ENCODE measurements at places on chromosomes 12 and 14. TPM values are rescaled to one million over a fixed set of nuclear protein-coding genes. Genes with fewer than 3 reads are reported as not detected.
A peak's percentile ranks its signal among the peaks of the same experiment; 100 is the strongest.

The SENP1 gene
- total RNA-seq = 28.8 TPM

- no peak overlapping the region for H3K4me3 ChIP-seq
- peaks cover 1% of the 10 kb centered on the region for H3K36me3 ChIP-seq
- DNase-seq = no peak
- no peaks in the 10 kb centered on the region for H3K4me1 ChIP-seq
- H3K27me3 ChIP-seq = no peaks in the 10 kb centered on the region
These were observed 7.1 kb downstream of the RHOF start for GRCh38 chr12:121786440-121786825.

DNA sequence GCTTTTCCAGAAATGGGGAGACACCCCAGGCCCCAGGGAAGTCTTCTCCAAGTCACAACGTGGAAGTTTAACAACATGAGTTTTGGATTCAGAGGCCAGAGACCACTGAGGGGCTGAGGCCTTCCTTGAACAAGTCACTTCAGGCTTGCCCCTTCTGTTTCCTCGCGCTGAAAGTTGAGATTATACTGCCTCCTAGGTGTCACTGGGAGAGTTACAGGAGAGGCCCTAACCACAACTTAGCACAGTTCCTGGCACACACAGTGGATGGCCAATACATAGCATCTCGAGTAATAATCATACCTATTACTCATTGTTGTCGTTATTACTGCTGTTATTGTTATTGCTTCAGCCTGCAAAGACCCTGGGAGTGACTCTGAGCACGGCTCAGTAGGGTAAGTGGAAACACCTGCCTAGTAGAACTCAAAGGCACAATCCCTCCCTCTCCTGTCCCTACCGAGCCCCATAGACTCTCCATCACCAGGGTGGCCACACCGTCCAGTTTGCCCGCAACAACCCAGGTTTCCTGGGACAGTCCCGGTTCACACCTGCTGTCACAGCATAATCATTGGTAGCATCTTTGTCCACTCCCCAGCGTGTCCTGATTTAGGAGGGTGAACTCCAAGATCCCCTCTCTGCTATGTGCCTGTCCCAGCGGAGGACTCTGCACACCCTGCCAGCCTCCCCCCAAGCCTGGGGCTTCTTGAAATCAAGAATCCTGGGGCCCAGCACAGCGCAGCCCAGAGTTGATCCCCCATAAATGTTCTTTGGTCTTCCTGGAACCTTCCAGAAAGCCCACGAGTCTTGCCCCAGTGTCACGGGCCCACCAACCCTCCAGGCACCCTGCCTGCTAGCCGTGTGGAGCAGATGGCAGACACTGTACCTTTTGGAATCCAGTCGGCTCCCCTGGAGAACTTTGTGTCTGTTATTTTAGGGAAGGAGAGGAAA is 85.0 kb downstream of the SYNE3 start:
- H3K36me3 ChIP-seq = peaks cover 5% of the 10 kb centered on the region
- no peaks in the 10 kb centered on the region for H3K4me1 ChIP-seq
- no peak overlapping the region for H3K27ac ChIP-seq
- no peak overlapping the region for H3K4me3 ChIP-seq
- peak; percentile 63 for DNase-seq

The SLC35E3 gene
- 17.9 TPM for total RNA-seq

- no peak for DNase-seq
- H3K4me1 ChIP-seq = no peaks in the 10 kb centered on the region
- H3K27ac ChIP-seq = no peak overlapping the region
- no peaks in the 10 kb centered on the region for H3K27me3 ChIP-seq
These were observed 358.6 kb downstream of the DUSP6 start for GRCh38 chr12:88993651-88994050.

GRCh38 chr12:75208856-75209811 is 505 bp downstream of the KCNC2 start:
- no peaks in the 10 kb centered on the region for H3K4me1 ChIP-seq
- peak overlapping the region; percentile 64 for H3K4me3 ChIP-seq
- peaks cover 4% of the 10 kb centered on the region for H3K36me3 ChIP-seq
- peak; percentile 85 for DNase-seq

DNA sequence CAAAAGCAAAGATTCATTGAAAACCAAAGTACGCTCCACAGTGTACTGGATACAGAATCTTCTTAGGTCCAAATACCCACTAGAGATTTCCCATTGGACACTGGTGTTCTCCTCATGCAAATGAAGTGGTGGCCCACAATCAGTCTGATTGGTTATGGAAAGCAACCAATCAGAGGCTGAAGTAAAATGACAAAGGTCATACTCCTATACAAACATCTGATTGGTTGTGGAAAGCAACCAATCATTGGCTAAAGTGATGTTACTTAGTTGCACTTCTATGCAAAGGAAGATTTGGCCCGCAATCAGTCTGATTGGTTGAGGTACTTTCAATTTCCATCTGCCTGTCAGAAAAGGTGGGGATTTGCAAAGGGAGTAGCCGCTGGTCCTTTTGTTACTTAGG is 1.3 kb upstream of the WASHC3 start:
- DNase-seq = no peak
- no peak overlapping the region for H3K27ac ChIP-seq
- no peaks in the 10 kb centered on the region for H3K27me3 ChIP-seq
- H3K4me3 ChIP-seq = no peak overlapping the region
- H3K4me1 ChIP-seq = no peaks in the 10 kb centered on the region

Measured in H9 (cell line).